ENCODE measurements at places on chromosomes 3 and 15.

GRCh38 chr15:58065445-58066041 is at the start of gene ALDH1A2:
TSS of gene ALDH1A2 (minus strand) at chr15:58065711. CDS start at chr15:58065650, 61 bp downstream.
- peak; percentile 17 for DNase-seq

DNA sequence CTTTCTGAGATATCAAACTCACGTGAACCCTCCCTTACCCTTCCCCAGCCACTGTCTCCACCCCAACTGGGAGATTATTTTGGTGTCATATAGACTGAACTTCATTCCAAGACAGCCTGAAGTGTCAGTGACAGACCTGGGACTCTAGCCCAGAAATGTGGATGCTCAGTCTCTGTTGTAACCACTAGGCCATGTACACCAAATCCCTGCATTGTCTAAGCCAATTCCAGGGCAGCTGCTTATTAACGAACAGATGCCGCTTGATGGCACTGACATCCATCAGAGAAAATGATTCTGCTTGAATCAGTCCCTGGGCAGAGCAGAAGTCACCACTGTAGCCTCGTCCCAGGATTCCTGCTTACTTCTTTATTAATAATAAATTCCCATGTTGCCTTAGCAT is 305.5 kb downstream of the GRM7 start:
- no peak for DNase-seq

GRCh38 chr15:68479406-68479805 is 47.4 kb upstream of the ITGA11 start:
- no peak for DNase-seq

GRCh38 chr15:52523647-52524046 is 5.0 kb downstream of the MYO5A start:
- DNase-seq: no peak

- DNase-seq: no peak
Observed at GRCh38 chr15:80733460-80733859, 38.4 kb downstream of the ABHD17C start.

DNA sequence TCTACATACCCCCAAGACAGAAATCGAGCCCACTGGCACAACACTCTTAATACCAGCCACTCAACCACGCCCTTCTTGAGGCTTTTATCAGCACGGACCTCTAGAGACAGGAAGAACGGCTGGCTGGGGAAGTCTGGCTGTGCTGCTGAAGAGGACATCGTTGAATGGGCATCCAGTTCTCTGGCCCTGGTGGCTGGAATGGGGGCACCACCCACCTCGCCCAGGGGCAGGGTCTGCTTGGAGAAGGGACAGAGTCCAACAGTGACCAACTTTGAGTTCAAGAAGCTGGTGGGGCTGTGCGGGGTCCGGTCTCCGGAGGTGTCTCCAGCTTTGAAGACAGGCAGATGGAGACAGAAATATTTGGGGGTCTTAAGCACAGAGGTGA is 77.5 kb downstream of the ATP10A start:
- DNase-seq: no peak

Data from frontal cortex (tissue), 4 donors.